HFF-Myc (cell line): ENCODE measurements at places on chromosomes 5 and 9.

GRCh38 chr9:83299094-83299493 lies 236.2 kb upstream of the RASEF start:
- no peak for DNase-seq

DNA sequence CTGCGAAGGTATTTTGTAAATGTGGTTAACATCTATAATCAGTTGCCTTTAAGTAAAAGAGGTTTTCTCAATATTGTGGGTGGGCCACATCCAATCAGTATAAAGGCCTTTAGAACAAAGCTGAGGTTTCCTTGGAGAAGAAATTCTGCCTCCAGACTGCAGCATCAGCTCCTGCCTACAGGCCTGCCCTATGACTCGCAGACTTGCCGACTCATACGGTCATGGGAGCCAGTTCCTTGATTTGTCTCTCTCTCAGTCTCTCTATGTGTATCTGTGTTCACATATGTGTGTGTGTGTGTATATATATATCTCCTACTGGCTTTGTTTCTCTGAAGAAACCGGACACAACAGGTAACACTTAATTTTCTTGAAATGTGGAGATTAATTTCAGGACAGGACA lies 45.3 kb downstream of the SLC36A1 start:
- no peak for DNase-seq

DNA sequence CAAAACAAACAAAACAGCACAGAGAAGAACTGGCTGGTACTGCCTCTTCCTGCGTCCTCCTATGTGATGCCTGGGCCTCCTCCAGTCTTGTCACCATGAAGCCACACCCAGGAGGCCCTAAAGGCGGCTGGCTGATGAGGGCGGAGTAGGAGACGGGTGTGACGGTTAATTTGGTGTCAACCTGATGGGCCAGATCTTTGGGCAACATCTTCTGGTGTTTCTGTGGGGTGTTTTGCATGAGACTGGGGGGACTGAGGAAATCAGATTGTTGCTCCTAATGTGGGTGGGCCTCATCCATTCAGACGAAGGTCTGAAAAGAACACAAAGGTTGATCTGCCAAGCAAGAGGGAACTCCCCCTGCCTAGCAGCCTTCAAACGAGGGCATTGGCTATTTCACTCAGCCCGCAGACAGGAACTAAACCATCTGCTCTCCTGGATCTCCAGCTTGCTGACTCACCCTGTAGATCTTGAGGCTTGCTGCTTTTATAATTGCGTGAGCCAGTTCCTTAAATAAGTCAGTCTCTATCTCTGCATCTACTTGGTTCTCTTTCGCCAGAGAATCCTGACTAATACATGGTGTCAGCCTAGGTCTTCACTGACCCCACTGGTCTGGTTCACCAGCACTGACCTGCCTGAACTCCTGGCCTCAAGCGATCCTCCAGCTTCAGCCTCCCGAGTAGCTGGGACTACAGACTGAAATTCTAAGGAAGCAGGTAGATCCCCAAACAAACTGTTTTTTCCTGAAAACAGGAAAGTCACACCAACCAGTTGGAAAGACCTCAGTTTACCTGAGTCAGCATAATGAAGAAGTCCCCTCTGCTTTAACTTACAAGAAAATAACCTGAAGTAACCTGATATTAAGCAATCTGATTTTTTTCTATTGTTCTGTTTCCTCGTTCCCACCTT lies 12.8 kb upstream of the ZFP62 start:
- no peak for DNase-seq

GRCh38 chr5:83632874-83633273 lies 87.8 kb downstream of the HAPLN1 start:
- peak; percentile 22 for DNase-seq

DNA sequence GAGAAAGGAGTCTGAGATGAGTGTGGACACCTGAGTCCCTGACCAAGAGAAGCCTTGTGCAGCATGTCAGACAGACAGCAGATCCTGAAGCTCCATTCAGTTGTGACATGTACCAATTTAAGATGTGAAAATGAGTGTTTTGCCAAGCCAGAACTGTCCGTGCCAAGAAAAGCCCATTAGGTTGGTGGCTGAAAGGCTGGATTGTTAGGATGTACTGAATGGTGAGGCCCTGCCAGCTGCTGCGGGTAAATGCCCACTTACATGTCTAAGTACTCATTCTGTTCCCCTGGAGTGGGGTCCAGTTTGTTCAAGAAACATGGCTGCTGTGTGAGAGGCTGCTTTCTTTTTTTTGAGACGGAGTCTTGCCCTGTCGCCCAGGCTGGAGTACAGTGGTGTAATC lies 14.6 kb downstream of the DAPK1 start:
- no peak for DNase-seq

GRCh38 chr5:119706049-119706448 lies 76.7 kb downstream of the FAM170A start:
- no peak for DNase-seq

DNA sequence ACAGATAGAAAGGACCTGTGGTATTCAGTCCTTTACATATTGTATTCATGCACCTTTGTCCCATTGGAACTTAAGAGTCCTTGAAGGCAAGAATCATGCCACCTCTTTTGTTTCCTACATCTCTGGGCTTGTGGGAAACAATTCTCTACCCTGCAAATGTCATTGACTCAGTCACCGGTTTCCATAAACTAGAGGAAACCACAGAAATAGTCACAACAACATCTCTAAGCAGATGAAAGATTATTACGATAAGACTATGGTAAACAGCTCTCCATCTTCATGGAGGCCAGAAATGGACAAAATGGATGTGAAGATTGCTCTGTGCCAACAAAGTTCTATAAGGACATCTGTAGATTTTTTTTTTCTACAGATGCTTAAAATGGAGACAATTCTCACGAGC lies 165.5 kb downstream of the PIK3R1 start:
- DNase-seq = no peak

- DNase-seq = no peak
These were observed 3.7 kb upstream of the FSD1L start for GRCh38 chr9:105444130-105444529.

- DNase-seq = no peak
These were observed 158.5 kb downstream of the RGS3 start for GRCh38 chr9:113621980-113622379.

DNA sequence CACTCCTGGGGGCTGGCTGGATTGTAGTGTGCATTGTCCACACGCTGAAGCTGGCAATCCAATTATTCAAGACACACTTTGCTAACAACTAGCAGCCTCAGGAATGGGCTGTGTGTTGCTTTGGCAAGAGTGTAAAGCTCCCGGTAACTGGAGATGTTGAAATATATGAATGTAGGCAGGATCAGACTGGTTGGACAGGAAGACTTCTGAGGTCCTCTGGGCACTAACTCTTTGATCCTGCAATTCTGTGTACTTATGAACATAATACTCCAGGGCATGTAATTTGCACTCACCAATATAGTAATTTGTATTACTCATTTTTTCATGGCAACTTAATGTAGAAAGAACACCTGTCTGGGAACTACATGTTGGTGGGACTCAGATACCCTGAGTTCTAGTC lies 106.7 kb upstream of the SLC28A3 start:
- DNase-seq = no peak

DNA sequence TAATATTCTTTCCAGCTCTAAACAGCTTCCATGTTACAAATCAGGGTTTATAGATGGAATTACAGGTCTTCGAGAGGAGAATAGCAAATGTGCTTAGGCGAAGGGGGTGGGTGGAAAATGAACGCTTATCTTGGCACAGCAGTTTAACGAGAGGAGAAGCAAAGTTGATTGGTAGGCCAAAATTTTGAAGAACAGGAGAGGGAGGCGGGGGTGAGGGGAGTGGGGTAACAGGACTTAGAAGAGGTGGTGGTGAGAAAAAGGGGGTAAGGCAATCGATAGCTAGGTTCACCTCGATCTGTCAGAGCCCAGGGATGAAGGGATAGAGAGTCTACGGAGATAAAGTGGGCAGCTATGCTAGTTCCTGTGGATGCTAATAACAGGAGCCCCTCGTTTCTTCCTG lies 764 bp downstream of the ANKRA2 start:
- no peak for DNase-seq

DNA sequence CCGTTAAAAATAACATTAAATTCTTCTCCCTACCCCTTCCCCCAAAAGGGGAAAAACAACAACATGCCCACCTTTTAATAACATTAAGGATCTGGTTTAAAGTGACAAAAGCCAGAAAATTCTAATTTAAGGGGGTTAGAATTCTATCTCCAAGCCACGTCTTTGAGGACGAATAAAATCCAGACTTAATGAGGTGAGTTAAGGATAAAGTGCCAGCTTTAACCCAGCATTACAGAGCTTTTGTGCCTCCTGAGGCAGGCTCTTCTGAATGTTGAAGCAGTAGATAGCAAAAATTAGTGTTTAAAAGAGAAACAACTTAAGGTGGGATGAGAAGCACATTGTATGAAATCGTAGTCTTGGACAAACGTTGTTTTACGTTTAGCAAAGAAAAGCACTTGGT lies 329.0 kb upstream of the MPDZ start:
- no peak for DNase-seq

- no peak for DNase-seq
These were observed 849.3 kb downstream of the TLE1 start for GRCh38 chr9:80839821-80840675.

DNA sequence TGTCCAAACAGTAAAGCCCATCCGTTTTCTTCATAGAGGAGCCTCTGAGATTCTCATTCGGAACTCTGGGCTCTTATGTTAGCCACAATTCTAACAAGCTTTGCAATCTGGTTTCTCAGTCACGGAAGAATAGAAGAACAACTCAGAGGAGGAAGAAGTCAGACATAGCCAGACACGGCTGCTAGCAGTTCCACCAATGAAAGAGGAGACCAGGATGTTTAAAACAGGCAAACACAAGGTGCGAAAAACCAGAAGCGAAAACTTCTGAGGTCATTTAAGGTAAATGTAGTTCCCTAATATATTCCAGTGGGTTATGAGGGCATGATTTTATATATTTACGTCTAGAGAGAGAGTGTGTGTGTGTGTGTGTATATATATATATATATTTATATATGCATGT lies 34.1 kb upstream of the GDNF start:
- DNase-seq = no peak

GRCh38 chr9:137745541-137745991 lies 126.8 kb downstream of the EHMT1 start:
- no peak for DNase-seq

DNA sequence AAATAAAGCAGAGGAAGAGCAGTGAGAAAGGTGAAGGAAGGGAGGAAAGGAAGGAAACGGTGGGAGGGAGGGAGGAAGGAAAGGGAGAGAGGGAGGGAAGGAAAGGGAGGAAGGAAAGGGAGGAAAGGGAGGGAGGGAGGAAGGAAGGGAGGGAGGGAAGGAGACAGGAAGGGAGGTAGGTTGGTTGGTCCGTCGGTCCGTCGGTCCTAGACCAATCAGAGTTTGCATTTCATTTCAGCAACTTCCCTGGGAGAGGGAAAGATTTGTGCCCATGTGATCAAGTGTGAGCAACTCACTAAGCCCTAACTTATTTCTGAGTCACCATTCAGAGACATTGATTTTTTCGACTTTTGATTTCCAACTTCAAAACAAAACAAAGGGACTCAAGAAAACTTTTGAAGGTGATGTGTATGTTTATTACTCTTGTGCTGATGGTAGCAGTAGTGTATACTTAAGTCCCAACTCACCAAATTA lies 18.8 kb downstream of the NANS start:
- no peak for DNase-seq

GRCh38 chr9:2837915-2838314 lies 6.0 kb downstream of the PUM3 start:
- DNase-seq = no peak

- DNase-seq = no peak
These were observed 1.9 kb upstream of the NRARP start for GRCh38 chr9:137303893-137304382.

GRCh38 chr9:94110821-94111252 lies 26.6 kb downstream of the PTPDC1 start:
- DNase-seq = no peak

- no peak for DNase-seq
These were observed 44.4 kb upstream of the NEK6 start for GRCh38 chr9:124213396-124213795.

DNA sequence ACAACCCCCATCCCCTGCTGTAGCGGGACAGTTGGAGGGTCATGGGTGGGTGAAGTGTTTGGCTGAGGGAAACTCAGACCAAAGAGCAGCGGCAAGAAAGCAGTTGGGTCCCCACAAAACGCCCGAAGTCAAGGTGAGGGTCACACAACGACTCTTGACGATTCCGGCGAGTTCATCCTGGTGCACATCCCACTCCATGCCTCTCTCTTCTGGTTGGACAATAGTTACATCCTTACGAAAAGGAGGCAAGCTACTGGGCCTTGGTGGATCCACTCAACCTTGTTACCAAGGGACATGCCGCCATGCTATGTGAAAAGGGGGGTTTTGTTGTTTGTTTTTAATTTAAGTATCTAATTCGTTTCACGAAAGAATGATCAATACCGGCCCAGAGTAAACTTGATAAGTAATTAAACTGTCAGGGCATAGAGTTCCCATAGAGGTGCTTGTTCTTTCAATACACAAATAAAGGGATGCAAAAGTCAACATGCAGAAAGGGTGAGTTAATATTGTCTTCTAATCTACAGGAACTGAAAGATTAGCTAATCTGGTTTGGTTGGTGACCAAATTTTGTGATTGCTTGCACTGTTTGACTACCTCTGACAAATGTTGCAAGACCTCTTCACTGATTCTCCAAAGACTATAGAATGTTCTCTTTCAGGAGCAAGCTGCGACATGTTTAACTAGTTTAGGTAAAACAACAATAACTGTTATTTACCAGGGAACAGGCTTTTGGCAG lies 732 bp upstream of the SMIM15 start:
- DNase-seq = no peak

DNA sequence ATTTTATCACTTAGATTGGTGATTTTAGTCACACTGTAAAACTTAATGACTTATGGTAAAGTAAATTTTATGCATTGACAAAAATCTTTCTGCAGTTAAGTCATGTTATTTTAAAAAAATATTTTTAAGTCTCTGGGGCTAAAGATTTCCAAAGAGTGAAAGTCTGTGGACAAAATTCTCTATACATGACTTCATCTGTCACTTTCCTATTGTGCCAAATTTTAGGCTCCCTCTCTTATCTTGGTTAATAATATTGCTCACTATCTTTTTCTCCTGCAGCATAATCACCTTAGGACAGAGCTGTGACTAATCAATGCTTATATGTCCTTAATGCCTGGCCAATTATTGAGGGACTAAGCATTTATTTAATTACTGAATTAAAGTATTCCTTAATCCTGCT lies 15.2 kb downstream of the LURAP1L start:
- no peak for DNase-seq

DNA sequence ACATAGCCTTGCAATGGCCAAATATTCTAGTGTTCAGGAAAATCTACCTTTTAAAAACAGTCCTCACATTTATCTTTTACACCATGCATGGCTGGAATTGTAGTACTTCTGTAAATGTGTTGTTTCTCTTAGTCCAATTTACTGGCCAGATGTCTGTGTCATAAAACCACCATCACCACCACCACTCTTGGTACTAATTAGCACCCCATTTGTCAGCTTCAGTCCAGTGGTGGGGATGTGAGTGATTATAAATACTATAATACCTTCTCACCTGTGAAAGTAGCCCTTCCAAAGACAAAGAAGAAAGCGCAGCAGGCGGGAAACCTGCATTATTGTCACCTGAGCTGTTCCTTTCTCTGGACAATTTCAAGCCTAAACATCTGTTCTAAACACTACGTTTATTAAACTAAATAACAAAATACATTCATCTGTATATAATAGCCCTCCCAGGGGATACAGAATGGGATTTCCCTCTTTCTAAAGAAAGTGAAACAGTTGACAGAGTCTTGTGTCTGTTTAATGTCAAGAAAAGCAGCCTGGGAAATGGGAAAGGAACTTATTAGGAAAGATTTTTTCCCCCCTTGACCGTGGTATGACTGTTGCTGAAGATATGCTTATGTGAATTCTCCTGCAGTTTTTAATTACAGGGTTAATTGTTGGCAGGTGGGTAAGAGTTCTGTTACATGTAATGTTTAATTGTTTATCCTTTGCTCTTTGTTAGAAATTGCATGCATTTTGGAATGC lies 144.5 kb upstream of the NUDT12 start:
- DNase-seq = no peak
